Activated CD4-positive, alpha-beta T cell treated with anti-CD3 and anti-CD28 coated beads, Interleukin-2, amount 50 U/mL, for 4 hours (primary cell): ENCODE measurements at places on chromosomes 13 and 19.
A peak's percentile ranks its signal among the peaks of the same experiment; 100 is the strongest.

DNA sequence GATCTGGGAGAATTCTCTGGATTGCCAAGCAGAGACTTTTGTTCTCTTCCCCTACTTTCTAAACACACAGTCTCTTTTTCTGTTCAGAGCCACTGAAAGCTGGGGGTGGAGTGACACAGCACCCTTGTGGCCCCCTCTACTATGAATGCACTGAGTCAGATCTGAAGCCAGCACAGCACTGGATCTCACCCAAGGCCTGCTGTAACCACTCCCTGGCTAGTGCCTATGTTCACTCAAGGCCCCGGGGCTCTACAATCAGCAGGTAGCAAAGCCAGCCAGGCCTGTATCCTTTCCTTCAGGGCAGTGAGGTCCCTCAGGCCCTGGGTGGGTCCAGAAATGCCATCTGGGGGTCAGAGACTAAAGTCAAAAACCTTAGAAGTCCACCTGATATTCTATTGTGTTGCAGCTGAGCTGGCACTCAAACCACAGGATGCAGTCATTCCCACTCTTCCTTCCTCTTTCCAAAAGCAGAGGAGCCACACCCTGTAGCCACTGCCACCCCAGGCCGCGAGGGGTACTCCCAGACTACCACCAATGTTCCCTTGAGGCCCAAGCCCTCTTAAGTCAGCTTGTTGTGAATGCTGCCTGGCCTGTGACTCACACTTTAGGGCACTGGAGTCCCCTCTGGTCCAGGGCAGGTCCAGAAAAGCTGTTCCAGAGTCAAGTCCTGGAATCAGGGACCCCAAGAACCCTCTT lies 110.1 kb upstream of the RXFP2 start:
- DNase-seq = no peak

DNA sequence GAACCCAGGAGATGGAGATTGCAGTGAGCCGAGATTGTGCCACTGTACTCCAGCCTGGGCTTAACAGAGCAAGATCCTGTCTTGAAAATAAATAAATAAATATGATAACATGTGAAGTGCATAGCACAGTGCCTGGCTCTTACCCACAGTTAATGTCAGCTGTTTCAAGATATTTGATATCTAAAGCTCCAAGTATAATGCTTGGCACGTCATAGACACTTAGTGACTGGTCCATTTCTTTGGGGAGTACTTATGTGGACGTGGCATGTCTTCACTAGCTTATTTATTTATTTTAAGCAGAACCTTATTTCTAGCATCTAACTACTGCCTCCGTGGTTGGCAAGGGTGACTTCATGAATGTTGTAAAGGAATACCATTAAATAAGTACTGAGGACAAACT lies 18.8 kb downstream of the GARRE1 start:
- DNase-seq = no peak

- DNase-seq = peak; percentile 42
Observed at GRCh38 chr13:98466634-98467236, 110.2 kb downstream of the STK24 start.

DNA sequence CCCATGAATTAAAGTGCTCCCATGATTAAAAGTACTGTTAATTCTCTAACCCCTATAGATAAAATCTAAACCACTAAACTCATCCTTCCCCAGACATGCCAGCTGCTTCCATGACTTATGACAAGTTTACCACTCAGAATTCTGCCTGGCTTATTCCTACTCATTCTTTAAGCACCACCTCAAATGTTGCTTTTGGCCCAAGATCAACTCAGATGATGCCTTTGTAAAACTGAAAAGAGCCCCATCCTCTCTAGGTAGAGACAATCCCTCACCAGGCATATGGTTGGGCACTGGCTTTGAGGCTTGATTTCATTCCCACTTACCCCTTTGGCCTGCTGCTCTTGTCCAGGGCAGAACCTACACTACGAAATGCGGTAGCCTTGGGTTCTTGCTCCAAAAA lies 250.0 kb downstream of the DNAJC15 start:
- no peak for DNase-seq

DNA sequence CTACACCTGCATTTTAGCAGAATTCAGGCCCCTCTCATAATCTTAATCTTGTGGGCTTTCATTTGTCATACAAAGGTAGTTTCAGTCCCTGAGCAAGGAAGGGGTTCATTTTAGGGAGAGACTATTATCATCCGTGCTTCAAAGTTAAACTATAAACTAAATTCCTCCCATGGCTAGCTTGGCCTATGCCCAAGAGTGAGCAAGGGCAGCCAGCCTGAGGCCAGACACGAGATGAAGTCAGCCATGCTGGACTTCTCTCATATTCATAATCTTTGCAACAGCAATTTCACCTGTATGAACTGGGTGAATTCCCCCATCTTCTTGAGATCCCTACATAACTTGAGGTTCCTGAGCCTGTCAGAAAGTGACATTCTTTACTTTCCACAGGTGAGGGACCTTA lies 13.0 kb downstream of the ERICH4 start:
- DNase-seq = no peak

GRCh38 chr13:43983373-43983772 lies 103.7 kb downstream of the LACC1 start:
- DNase-seq = no peak

- no peak for DNase-seq
Observed at GRCh38 chr13:28984825-28985224, 164.7 kb downstream of the MTUS2 start.

DNA sequence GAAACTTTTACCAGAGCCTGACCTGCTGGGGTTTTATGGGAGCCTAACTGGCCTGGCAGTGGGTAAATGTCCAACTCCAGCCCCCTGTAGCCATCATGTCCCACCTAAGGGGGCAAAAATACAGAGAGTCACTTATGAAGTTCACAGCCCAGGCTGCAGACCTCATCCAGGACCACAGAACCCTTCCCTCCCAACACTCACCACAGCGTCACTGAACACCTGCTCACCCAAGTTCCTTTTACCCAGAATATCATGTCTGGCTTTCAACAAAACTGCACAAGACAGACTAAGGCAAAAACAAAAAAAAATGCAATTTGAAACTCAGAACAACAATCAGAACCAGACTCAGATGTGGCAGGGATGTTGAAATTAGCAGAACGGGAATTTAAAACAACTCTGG lies 6.4 kb downstream of the CEACAM3 start:
- DNase-seq = no peak

- DNase-seq = no peak
Observed at GRCh38 chr13:104937881-104938280, 1597.6 kb downstream of the EFNB2 start.

DNA sequence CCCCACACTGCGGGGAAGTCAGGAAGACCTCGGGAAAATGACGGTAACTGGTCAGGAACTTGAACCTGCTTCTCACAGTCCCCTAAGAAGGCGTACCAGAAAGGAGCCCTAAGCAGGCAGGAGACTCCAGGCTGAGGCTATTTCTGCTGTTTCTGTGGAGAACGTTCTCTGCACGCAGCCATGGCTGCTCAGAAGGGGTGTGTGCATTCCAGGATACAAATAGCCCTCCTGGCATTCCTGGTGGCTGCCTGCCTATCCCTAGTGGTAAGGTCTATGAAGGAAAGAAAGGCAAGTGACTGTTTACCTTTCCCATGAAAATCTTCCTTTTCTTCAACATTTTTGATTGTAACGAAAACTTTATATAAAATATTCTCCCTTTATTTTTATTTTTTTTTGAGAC lies 2.5 kb downstream of the SGCG start:
- DNase-seq = no peak

DNA sequence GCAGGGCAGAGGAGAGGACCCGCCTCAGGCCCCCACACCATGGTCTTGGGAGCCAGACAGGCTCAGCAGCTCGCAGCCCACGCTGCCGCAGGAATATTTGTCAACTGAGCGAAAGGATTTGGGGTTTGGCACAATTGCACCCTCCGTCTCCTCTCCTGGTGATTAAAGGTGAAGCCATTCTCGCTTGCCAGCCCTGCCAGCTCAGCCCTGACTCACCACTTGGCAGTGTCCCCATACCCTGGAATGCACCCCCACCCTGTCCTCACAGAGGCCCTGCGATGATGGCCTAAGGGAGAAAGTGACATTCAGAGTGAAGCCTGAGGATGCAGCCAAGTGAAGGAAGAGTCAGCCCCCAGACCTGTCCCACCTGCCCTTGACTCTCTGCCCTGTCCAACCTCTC lies 18.8 kb downstream of the CYTH2 start:
- DNase-seq = no peak

- no peak for DNase-seq
Observed at GRCh38 chr19:10422846-10423245, 2.5 kb downstream of the PDE4A start.

GRCh38 chr19:46487802-46488445 lies 7.7 kb downstream of the PNMA8B start:
- DNase-seq = peak; percentile 80

- DNase-seq = no peak
Observed at GRCh38 chr19:36409841-36410240, 8.6 kb downstream of the ZFP82 start.

GRCh38 chr19:8567522-8568172 lies 9.6 kb downstream of the MYO1F start:
- DNase-seq = no peak

- no peak for DNase-seq
Observed at GRCh38 chr19:8403098-8403819, 9.8 kb upstream of the MARCHF2 start.

DNA sequence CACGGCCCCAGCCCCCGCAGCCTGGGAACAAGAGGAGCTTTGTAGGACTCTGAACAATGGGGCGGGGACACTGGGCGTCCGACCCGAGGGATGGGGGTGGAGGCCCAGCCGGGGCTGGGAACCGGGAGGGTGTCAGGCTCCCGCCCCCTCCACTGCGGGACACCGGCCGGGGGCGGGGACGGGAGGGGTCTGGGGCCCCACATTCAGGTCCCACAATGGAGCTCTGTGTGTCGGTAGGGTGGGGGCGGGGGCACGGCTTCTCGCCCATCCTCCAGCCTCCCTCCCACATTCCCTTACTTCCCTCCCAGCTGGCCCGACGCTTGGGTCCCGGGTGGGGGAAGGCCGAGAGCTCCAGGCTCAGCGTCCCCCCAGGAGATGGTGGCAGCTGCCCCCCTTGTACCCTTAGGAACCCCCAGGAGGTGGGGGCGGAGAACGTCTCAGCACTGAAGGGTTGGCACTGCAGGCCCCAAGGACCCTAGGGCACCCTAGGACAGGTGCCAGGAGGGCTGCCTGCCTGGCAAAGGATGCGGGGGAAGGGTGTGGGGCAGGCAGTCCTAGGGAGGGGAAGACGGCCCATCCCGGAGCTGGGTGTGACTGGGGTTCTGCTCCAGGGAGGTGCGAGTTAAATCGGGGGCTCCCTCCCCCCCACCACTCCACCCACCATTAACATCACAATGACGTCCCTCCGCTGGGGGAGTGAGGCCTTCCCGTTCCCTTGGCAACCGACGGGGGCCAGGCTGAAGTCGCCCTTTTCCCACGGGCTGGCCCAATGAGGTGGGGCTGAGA lies 5.3 kb downstream of the TTYH1 start:
- no peak for DNase-seq

GRCh38 chr13:27396252-27396846 lies 28.1 kb upstream of the GTF3A start:
- no peak for DNase-seq

DNA sequence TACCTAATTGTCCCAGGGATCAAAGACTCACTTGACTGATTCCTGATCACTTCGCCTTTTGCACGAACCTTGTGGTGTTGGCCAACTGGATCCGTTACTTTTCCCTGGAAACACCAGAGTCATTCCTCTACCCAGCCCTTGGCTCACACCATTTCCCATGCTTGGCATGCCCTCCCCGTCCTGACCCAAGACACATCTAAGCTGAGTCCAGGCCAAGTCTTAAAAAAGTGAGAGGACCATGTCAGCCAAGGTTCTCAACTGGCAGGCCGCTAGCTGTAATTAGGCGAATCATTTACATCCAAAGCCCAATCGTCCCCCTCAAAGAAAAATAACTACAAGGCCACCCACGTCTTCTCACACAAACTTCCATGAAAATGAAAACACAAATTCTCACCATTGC lies 11.5 kb downstream of the PLAUR start:
- DNase-seq = no peak

DNA sequence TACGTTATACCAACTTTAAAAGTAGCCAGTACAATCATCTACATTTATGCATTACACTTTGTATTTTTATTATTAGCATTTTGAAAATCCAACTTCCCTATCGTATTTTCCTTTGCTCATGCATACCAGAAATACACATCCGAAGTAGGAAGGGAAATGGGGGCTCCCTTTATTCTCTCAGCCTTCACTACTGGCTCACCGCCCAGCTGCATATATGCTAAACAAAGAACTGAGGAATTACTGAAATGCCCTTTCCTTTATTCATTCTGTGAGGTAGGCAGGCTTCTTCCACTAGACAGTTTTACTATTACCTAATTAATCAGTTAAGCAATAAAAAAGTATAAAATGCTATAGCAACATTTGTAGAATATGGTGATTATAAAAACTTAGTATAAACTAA lies 291.6 kb downstream of the KLF12 start:
- no peak for DNase-seq

DNA sequence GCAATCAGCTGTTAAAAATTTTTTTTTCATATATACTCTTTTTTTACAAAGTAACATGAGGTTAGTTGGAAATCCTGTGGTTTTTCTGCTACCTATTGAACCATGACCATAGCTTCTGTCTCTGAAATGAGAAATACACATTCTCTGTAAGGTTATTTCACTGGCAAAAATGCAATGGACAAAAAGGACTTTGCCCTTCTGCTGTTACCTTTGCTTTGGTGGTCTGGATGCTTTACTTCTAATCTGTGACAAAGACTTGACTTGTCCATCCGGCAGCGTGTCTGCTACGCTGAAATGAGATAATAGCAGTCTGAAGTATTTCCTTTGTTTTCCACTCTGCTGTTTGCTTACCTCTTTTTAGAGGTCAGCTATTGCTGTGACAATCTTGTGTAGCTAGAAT lies 412.8 kb downstream of the SLITRK6 start:
- no peak for DNase-seq

- peak; percentile 75 for DNase-seq
Observed at GRCh38 chr19:7926021-7926726, at the start of gene CTXN1. Gene CTXN1 (minus strand): TSS chr19:7926135. CDS start chr19:7925538, 597 bp downstream.

GRCh38 chr13:84917252-84917878 lies 881.9 kb downstream of the SLITRK6 start:
- DNase-seq = no peak

GRCh38 chr13:106917024-106917571 lies 349.2 kb upstream of the ARGLU1 start:
- DNase-seq = no peak

DNA sequence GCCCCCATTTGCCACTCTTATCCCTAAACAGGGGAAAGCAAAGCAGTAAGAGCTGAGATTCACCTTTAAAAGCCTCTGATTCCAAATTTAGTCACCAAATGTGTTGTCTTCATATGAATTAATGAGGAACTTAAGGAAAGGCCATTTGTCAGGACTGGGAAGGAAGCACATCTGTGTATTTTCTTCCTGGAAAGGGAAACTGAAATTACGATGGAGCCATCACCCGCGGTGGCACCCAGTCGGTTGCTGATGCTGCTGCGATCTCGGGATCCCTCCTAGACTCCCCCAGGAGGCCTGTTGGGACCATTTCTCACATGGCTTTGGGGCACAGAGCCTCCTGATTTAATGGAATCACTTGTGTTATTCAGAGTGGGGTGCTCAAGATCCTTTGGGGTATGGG lies 7.4 kb upstream of the IL4I1 start:
- no peak for DNase-seq
